ENCODE measurements at places on chromosomes 1 and 21.

GRCh38 chr1:35773711-35774110, 3.9 kb upstream of the CLSPN start:
- no peak for DNase-seq

GRCh38 chr1:47393141-47393540, 22.9 kb upstream of the FOXE3 start:
- no peak for DNase-seq

- DNase-seq: no peak
These were observed 1.7 kb downstream of the ID3 start for GRCh38 chr1:23557471-23558124.

GRCh38 chr1:233361876-233362275, 34.4 kb downstream of the MAP3K21 start:
- DNase-seq: no peak

DNA sequence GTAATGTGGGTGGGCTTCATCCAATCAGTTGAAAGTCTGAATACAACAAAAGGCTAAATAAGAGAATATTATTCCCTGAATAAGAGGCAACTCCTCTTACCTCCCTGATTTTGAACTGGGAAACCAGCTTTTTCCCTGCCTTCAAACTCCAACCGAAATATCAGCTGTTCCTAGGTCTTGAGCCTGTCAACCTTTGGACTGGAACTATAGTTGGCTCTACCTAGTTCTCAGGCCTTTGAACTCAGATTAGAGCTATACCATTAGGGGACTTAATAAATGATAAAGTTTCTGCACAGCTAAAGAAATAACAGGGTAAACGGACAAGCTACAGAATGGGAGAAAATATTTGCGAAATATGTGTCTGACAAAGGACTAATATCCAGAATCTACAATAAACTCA, 43.8 kb upstream of the BEND5 start:
- no peak for DNase-seq

- no peak for DNase-seq
These were observed 5.0 kb downstream of the PHC2 start for GRCh38 chr1:33425900-33426299.

DNA sequence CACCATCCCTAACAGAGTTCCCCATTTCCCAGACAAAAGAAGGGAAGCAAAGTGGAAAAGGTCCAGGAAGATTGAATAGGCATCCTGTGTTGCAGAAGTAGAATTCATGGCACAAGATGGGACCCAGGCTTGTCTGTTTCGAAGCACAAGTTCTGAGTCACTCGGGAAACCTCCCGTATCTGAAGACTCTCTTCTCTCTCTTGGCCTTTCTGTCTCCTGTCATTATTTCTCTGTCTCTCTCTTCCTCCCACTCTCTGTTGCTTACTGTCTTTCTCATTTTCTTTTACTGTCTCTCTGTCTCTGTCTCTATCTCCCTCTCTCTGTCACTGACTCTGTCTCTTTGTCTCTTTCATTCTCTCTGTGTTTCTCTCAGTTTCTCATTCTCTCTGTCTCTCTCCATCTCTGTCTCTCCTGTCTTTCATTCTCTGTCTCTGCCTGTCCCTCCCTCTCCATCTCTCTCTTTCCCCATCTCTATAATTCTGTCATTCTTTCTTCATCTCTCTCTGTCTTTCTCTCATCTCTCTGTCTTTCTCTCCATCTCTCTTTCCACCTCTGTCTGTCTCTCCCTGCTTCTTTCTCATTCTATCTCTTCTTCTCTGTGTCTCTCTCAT, 23.7 kb downstream of the RNF187 start:
- no peak for DNase-seq

DNA sequence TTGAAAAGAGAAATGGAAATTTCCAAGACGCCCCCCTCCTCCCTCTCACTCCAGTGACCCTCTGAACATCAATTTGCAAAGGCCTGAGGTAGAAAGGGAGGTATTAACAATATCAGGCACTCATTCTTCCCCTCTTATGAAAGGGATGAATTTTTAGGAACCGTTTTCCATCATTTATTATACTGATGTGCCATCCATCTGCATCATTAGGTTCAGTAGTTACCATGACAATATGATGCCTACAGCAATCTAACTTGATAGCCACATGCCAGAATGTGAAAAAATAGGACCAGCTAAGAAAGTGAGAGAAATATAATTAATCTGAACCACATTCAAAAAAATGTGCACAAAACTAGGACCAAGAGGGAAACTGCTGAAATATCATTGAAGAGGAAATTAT, 40.9 kb downstream of the SEC16B start:
- no peak for DNase-seq

DNA sequence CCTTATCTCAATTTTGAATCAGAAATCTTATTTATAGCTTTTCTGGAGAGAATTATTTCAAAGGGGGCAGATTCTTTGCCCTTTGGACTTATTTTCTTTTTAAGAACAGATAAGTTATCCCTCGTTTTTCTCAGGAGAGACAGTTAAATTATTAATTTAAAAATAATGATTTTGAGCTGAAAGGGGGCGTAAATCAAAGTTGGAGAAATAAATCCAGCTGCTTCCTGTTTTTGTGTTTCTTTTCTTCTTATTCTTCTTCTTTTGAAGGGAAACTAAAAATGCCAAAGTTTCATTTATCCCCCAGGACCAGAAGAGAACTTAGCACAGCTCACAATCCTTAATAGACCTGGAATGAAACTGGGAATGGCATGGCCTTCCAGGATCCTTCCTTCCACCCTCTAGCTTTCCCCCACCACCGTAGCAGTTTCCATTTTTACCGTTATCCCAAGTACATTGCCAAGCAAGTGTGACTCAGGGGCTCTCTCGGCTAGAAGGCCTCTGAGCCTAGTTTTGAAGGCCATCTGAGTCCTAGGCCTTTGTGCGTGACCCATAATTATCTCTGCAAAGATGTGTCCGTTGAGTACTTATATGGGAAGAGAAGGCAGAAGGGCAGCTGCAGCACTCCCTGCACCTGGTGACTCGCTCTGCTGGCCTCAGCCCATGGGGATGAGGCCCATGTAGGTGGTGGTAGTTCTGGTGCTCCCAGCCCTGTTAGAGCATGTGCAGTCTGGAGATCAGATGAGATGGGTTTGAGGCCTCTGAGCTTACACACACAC, 181.7 kb downstream of the ROR1 start:
- no peak for DNase-seq

DNA sequence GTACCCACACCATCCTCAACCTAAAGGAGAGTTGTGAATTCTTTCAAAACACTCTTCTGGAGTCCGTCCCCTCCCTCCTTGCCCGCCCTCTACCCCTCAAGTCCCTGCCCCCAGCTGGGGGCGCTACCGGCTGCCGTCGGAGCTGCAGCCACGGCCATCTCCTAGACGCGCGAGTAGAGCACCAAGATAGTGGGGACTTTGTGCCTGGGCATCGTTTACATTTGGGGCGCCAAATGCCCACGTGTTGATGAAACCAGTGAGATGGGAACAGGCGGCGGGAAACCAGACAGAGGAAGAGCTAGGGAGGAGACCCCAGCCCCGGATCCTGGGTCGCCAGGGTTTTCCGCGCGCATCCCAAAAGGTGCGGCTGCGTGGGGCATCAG, 638 bp upstream of the OLIG2 start:
- DNase-seq: no peak

DNA sequence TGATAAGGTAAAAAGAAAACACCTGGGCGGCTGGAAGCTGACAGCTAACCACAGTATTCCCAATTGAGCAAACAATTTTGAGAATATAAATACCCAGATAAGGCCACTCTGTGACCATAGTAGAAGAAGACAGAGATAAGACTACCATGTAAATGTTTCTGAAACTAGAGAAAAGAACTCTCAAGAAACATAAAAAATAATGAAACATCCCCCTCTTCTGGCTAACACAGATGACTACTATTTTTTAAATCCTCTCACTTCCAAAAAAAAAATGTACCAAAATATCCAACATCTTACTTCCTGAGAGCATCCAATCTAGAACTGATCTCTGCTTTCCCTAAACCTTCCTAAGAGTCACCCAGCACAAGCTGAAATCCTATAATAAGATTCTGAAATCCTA, 125.9 kb downstream of the HFM1 start:
- peak; percentile 37 for DNase-seq

DNA sequence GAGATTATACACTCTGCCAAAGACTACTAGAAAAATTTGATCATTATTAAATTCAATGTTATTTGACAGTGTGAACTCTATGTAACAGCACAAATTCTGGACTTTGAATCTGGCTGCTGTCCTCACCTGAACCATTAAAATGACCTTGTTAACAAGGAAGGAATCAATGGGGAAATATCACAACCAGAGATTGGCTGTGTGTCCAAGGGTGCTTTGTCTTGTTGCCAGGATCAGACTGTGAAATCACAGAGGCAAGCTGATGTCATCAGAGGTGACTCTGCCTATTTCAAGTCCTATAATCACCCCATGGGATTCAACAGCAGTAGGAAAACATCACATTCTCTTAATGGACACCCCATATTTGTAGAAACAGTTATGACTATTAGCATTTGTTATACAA, 46.8 kb downstream of the ADAMTS5 start:
- no peak for DNase-seq

GRCh38 chr1:200121421-200121820, 93.9 kb downstream of the NR5A2 start:
- no peak for DNase-seq

- no peak for DNase-seq
These were observed 6.5 kb downstream of the CAPN2 start for GRCh38 chr1:223718850-223719249.

DNA sequence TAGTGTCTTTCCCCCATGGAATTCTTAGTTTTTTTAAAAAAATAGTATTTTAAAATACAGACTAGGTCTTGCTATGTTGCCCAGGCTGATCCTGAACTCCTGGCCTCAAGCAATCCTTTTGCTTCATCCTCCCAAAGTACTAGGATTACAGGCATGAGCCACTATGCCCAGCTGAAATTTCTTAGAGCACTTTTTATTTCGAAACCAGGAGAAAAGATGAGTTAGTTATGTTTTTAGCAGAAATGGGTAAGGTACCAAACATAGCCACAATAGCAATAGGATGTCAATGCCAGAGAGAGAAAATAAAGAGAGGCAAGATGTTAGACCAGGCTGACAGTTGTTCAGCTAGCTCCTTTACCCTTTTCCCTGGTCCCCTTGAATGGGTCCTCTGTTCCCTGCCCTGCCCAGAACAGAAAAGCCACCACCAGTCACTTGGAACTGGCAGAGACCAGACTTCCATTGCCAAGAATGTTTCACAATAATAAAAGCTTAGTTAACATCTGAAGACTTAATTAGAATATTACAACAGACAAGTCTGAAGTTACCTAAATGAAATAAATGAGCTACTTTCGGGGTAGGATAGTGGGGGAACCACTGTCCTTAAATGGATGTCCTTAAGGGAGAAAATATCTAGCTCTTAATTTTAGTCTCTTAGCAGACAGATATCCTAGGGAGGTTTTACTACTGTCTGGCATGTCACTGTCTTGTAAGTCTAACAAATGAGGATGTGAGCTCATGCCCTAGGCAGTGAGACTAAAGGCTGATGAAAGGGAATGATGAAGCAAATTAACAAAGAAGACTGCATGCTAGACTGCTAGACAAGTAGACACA, 54.3 kb downstream of the ABL2 start:
- no peak for DNase-seq

DNA sequence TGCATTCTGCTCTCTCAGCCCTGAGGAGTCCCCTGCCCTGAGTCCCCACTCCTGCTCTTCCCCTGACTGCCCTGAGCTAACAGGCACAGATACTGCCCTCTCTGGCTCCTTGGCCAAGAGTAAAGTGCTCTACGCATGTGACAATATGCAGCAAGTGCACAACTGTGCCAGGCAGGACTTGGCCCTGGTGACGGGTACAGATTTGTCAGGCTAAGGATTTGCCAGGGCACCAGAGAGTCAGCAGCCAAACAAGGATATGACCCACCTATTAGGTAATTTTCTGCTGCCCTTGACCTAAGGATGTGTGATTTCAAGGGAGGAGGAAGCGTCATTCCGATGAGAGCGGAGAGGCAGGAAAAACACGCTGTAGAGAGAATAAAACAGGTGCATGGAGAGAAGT, 339.0 kb downstream of the PTPRU start:
- DNase-seq: no peak

DNA sequence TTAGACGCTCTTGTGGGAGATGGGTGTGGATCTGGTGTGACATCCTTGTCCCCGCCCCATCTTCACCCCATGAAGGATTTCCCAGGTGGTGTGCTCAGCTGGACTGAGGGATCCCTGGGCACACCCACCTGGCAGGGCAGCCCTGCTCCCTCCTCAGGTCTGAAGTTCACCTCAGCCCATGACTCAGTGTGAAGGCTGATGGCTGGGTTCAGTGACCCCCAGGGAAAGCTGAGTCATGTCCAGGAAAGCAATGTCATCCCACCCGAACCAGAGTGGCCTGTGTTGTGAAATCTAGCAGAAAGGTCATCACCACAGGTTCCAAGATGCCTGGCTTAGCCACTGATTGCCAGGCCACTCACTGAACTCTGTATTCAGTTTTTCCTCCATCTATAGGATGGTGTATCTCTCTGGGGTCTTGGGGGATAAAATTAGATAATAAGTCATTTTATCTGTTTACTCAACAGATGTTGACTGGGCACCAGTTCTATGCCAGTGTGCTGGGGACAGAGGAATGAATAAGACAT, 97.7 kb upstream of the JUN start:
- DNase-seq: no peak

DNA sequence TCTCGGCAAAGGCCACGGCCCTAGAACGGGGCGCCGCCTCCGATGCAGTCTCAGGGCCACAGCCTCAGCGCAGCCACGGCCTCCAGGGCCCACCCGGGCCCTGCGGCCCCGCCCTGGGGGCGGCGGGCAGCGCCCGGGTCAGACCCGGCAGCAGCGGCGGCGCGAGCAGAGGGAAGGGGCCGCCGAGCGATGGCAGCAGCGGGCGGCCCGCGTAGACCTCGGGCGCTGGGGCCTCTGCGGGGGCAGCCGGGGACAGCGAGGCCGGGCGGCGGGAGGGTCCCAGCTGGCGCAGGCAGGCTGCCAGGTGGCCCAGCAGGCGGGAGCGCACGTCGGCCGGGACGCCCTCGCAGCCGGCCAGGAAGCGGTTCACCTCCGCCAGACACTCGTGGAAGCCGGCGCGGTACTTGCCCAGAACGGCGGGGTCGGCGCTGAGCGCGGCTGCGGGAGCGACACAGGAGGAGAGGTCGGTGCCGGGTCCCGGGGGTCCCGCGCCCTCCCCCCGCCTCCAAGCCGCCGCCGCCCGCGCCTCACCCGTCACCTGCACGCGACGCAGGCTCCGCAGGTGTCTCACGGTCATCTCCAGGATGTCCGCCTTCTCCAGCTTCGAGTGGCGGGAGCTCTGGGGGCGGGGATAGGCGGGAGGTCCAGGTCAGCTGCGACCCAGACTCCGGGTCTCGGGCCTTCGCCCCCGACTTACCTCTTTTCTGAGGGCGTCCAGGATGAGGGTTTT, 737 bp downstream of the HES4 start:
- DNase-seq: no peak

- DNase-seq: peak; percentile 49
These were observed 84.3 kb downstream of the ELAVL4 start for GRCh38 chr1:50193002-50193401.

All from NCI-H1694 treated with DMSO at 0.1 percent for 48 hours (cell line).